ENCODE measurements at places on chromosomes 11 and 22.

GRCh38 chr11:118281284-118281683 is 17.2 kb upstream of the MPZL2 start:
- DNase-seq, result no peak

GRCh38 chr11:19923626-19924025 is 211.0 kb downstream of the NAV2 start:
- DNase-seq, result no peak

DNA sequence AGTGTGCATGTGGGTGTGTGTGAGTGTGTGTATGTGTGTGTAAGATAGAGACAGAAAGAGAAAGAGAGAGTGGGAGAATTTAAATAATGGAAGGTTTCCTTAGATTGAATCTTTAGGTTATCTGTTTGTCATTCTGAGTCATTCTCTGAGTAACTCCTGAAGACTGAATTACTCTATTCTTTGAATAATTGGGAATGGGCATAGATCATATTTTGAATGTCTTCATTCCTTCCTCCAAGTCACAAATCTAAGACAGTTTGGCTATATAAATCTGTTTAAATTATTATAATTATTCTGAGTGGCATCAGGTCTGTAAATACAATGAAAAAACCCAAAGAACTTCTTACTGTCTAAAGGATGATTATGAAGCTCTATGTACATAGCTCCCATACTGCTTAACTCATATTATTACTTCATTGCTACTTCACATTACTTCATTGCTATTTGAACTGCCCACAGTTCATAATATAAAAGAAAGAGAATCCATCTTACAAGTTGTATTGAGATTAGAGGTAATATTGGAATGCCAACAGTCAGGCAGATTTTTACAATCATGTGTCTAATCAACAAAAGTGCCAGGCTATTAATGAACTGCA is 346.6 kb upstream of the CCDC179 start:
- DNase-seq, result no peak

DNA sequence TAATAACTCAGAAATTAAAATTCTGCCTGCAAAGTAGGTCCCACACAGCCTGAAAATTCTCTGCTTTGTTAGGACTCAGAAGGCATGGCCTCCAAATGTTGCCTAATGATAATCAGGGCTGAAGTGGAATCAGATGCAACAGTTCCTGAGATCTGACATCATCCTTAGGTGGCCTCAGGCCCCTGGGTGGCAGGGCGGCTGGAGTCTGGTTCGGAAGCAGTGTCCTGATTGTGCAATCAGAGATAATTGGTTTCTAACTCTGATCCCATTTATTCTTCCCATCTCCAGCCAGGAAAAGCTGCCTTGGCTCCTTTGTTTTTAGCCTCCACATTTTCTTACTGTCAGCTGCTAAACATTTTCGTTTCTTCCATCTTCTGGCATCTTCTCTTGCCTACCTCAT is 399.3 kb downstream of the OPCML start:
- no peak for DNase-seq

GRCh38 chr22:42642806-42643633 is 2.6 kb upstream of the ATP5MGL start:
- DNase-seq, result no peak

- DNase-seq, result no peak
Measured at GRCh38 chr11:17560281-17561110, 13.4 kb downstream of the OTOG start.

- no peak for DNase-seq
Measured at GRCh38 chr11:46381048-46381818, at the start of gene MDK. Gene MDK, plus strand, starts transcription at chr11:46381669. Its CDS starts 389 bp downstream, at chr11:46382058.

- no peak for DNase-seq
Measured at GRCh38 chr22:50694099-50694605, 21.5 kb downstream of the SHANK3 start.

- no peak for DNase-seq
Measured at GRCh38 chr11:117145393-117145761, 1.3 kb downstream of the PAFAH1B2 start.

DNA sequence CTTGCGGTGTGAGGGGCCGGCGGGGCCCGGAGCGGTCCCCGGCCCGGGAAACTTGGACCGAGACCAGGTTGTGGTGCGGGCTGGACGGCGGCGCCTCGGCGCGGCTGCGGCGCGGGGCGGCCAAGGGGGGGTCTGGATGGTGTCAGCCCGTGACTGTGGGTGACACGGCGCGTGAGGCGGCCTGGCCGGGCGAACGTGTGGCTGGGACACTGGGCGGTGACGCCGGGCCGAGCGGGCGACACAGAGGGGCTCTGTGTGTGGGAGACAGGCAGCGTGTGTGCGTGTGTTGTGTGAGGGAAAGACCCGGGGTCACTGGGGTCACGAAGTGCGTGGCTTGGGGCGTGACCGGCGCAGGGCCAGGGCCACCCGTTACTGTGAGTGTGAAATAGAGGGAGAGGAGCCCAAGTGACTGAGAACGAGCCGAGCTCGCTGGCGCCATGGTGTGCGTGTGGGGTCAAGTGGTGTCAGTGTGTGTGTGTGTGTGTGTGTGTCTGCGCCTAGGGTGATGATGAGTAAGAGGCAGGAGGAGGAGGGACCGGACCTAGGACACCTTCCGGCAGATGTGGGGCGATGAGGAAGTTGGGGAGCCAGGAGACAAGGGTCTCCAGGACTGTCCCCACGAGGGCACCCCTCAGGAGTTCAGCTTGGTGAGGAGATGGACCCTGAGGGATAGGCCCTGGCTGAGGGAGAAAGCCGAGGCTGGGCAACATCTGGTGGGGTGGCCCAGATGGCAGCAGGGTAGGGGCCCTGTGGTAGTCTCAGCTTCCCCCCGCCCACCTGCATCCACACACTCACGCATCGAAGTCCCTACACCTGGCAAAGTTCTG is 817 bp downstream of the RELT start:
- peak; percentile 24 for DNase-seq

- no peak for DNase-seq
Measured at GRCh38 chr11:97990162-97990920, 1030.4 kb upstream of the CNTN5 start.

- DNase-seq, result peak; percentile 31
Measured at GRCh38 chr11:59097113-59097708, 9.8 kb upstream of the FAM111B start.
